Suppressor macrophage treated with lipopolysaccharide for 4 hours (primary cell): ENCODE measurements at places on chromosomes 5 and 9.

- no peak for DNase-seq
Measured at GRCh38 chr9:38333047-38333446, 59.5 kb upstream of the ALDH1B1 start.

GRCh38 chr5:108546939-108547338 is 165.0 kb upstream of the FBXL17 start:
- DNase-seq = no peak

DNA sequence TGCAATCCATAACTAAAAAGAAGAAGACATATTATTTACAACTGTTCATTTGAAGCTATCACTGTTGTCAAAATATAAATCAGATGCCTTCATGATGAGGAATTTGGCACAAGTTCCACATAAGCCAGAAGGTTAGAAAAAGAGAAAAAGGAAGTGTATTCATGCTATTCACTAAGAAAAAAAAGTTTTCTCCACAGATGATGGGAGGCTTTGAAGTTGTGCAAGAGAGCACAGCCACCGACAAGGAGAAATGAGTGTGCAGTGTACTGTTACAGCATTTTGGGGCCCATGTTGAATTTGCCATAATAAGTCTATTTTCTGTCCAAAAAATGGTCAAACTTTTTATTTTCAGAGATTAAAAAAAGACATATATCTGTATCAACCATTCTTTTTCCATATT is 32.9 kb upstream of the IFNK start:
- DNase-seq = peak; percentile 80

DNA sequence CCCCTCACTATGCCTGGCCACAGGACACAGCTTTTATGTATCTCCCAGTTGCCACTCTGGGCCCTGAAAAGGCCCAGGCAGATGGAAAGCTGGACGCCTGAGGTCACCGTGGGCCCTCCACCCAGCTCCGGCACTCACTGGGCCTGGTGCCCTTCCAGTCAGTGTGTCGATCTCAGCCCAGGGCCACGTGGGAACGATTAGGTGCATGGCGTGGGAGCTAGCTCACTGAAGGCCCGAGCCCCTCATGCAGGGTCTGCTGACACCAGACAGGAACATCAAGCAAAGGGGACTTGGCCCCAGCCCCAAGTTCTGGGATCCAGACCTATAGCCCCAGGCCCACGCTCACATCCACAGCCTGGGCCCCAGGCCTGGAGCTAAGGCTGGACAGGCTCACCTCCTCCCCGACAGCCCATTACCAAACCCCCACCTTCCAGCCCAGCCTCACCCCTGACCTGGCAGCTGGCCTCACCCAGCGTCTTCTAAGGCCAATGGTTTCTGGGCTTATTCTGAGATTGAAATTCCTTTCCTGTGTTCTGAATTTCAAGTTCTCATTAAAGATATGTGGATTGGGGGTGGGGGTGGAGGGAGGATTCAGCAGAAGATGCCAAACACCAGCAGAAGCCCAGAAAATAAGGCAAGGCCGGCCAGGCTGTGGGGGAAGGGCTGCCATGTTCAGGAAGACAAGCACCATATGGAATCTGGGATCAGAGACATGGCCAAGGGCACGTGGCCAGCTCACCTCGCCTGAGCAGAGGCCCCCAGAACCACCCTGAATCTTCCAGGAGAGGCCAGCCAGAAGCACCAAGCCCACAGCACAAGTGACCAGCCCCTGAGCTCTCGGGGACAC is 74.5 kb downstream of the ADAMTS2 start:
- DNase-seq = no peak

DNA sequence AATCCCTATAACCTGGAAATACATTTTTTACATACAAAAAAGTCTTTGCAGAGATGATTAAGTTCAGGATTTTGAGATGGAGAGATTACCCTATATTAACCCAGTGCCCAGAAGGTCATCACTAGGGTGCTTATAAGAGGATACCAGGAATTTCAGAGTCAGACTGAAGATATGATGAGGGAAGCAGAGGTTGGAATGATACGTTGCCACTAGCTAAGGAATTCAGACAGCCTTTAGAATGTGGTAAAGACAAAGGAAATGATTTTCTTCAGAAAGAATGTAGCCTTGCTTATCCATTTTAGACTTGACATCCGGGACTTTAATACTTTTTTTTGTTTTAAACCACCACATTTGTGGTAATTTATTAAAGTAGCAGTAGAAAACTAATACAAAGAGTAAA is 2176.8 kb upstream of the C9orf72 start:
- DNase-seq = no peak
